ENCODE measurements at places on chromosomes 7 and 10. TPM values are rescaled to one million over a fixed set of nuclear protein-coding genes. Genes with fewer than 3 reads are reported as not detected.

- DNase-seq = no peak
- H3K27me3 ChIP-seq = no peaks in the 10 kb centered on the region
- peaks cover 76% of the 10 kb centered on the region for H3K4me1 ChIP-seq
Measured at GRCh38 chr10:11237571-11237970, 219.9 kb downstream of the CELF2 start.

DNA sequence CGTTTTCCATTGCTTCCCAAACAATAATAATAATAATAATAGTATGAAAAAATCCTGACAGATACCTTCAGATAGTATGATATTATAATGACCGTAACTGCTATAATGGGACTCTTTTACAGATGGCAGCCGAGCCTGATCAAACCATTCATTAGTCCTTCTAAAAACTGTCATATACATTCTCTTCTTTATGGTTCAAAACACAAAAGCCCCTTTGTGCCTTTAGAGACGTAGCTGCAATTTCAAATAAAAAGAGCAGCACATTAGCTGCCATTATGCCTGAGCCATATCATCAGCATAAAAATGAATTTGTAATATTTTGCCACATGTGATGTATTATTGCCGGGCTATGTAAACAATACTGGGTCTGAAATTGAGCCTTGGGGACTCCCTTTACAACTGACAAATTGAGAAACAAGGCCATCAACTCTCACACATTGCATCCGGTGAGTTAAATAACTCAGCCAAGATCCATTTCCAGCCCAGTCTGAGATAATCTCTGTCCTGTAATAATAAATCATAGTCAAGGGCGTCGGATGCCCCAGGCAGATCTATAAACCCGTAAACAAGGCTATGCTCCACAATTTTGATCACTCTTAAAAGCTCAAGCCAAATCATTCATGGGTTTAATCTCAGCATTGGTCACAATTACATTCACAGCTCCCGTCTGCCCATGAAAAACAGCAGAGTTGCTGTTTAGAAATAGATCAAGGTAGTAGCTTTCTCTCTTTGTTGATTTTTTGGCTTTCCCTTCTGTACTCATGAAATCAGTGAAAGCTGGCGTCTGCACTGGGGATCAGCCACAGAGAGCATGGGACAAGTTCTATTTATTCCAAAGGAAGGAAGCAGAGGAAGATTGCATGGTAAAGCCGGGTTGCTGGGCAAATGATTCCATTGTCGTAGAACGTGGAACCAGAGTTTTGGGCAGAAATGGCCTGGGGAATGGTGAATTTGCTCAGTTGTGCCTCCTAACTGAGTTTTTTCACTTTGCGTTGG, 150.1 kb upstream of the BMPER start:
- H3K27me3 ChIP-seq = no peaks in the 10 kb centered on the region
- H3K27ac ChIP-seq = no peak overlapping the region
- H3K36me3 ChIP-seq = no peaks in the 10 kb centered on the region
- no peak overlapping the region for H3K4me3 ChIP-seq
- no peak for DNase-seq

DNA sequence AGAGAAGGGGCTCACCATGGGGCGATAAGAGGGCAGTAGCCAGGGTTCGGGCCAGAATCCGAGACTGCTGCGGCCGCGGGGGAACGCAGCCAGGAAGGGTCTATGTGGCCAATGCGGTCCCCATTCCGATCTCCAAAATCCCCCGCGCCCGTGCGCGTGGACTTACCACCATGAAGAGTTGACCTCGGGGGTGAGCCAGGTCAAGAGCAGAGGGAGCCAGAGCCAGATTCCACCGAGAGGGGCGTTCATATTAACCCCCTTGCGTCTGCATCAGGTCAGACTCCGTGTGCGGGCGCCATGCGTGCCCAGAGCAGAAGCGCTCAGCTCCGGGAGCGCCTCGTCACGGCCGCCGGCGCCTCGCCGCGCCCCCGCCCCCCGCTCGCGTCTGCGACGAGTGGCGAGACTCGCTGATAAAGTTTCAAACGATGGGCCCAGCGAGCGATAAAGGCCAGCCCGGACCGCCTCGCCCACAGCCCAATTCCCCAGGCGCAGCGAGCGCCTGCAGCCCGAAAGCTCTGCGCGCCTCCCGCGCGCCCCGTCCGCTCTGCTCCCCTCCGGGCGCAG, at the start of gene WNT2:
Gene WNT2, minus strand, starts transcription at position 318 of the 564 bp plus-strand sequence. Its CDS starts 69 bp downstream, at position 249.
- peaks cover 55% of the 10 kb centered on the region for H3K27me3 ChIP-seq
- no peak for DNase-seq
- no peaks in the 10 kb centered on the region for H3K36me3 ChIP-seq
- H3K4me3 ChIP-seq = no peak within 1 kb of the TSS
- H3K27ac ChIP-seq = no peak within 1 kb of the TSS

GRCh38 chr7:154880513-154880912, 122.4 kb downstream of the PAXIP1 start:
- H3K4me3 ChIP-seq = no peak overlapping the region
- H3K27ac ChIP-seq = no peak overlapping the region
- H3K27me3 ChIP-seq = no peaks in the 10 kb centered on the region
- H3K36me3 ChIP-seq = no peaks in the 10 kb centered on the region
- no peak for DNase-seq

EIF3A gene
- total RNA-seq = 145 TPM

FZD1 gene
- 1.2 TPM for total RNA-seq

SFTPA1 gene
- total RNA-seq = not detected
